ENCODE measurements at places on chromosomes 5 and 9.

GRCh38 chr5:102722931-102723330 is 32.2 kb upstream of the PAM start:
- no peak for DNase-seq

DNA sequence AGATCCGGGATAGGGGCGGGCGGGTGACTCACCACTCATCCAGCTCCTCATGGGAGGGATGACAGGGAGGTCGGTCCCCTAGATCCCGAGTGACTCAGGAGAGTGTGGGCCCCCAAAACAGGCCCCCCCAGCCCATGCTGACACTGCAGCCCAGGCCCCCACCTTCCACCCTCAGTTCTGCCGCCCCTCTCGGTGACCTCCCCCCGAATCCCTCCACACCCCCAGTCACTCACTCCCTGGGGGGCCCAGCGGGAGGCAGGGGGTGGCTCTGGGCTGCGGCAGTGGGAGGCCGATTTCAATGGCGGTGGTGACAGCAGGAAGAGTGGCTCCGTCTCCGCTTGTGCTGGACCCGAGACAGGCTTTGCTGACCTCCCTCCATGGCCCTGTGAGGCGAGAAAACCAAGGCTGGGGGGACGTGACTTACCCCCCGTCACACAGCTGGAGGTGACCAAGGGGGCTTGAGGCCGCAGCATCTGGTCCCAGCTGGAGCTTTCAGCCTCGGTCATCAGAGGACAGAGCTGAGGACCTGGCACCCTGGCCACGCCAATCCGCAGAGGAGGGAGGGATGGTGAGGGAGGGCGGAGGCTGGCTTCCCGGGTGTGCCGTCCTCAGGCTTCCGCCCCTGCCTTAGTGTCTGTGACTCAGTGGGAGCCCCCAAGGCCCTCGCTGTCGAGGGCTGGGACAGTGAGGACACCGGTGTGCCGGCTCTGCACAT is 9.0 kb downstream of the GPSM1 start:
- DNase-seq, result no peak

- no peak for DNase-seq
Measured at GRCh38 chr5:79716839-79717238, 27.2 kb downstream of the CMYA5 start.

GRCh38 chr5:116452774-116453368 is 121.8 kb downstream of the SEMA6A start:
- DNase-seq, result no peak

- DNase-seq, result no peak
Measured at GRCh38 chr9:35835216-35835632, 6.2 kb downstream of the TMEM8B start.

DNA sequence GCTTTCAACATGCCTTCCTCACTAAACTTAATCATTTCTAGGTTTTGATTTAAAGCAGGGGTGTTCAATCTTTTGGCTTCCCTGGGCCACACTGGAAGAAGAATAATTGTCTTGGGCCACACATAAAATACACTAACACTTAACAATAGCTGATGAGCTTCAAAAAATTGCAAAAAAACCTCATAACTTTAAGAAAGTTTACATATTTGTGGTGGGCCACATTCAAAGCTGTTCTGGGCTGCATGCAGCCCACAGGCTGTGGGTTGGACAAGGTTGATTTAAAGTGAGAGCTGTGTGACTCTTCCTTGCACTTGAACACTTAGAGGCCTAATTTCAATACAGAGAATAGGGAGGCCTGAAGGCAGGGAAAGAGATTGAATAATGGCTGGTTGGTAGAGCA is 598.3 kb downstream of the EFNA5 start:
- DNase-seq, result no peak

GRCh38 chr5:177478711-177479646 is 5.5 kb upstream of the DBN1 start:
- no peak for DNase-seq

GRCh38 chr5:143222287-143223231 is 180.9 kb downstream of the NR3C1 start:
- no peak for DNase-seq

DNA sequence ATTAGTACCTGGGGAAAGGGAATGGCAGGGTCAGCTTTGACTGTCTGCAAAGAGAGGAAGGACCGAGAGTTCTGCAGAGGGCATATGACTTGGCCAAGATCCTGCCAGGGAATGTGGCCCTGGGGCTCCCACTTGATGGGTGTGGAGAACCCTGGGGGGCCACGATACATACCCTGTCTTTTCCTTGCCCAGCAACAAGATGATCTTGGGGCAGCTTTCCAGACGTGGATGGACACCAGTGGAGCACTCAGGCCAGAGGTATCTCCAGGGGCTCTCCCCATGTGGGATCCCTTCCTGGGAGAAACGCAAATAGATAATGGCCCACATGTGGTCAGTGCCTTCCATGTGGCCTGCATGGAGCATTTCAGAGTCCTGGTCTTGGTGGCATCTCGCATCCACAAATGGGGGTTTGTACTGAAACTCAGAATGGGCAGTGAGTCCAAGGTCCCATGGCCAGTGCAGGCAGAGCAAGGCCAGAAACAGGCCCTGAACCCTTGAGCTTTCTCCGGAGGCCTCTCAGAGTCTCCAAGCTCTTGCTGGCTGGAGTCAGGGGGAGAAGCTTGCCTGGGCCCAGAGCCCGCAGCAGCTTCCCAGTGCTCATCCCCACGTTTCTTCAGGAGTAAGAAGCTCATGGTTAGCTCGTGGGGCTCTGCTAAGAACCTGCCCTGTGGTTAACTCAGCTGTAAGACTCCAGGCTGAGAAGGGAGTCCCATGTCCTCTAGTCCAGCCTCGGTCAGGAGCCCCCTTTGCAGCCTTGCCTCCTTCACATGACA is 18.3 kb upstream of the ORM1 start:
- DNase-seq, result no peak

DNA sequence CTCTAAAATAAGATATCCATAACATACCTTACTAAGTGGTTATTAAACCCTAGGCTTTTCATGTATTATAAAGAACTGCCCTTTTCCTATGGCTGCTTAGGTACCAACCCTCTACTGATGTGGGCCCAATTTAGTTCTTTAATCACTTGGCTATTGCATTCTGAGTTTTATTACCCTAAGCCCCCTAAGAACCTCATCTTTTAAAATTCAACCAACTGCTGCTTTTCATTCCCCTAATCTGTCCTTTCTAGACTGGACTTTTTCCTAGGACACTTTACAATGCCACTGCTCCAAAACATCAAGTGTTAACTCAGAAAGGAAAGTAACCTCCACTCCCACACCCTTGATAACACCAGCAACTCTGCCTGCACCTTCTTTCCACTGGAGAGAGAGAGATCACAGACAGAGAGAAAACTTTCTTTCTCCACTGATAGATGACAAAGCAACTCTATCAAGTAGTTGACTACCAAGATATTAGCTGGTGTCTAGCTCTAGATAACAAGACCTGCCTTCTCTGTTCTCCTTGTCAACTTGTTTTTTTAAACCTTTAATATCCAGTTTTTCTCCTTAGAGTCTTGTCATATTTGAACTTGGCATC is 27.3 kb downstream of the ELL2 start:
- DNase-seq, result no peak

- DNase-seq, result no peak
Measured at GRCh38 chr9:126050605-126050990, 276.0 kb upstream of the MVB12B start.

DNA sequence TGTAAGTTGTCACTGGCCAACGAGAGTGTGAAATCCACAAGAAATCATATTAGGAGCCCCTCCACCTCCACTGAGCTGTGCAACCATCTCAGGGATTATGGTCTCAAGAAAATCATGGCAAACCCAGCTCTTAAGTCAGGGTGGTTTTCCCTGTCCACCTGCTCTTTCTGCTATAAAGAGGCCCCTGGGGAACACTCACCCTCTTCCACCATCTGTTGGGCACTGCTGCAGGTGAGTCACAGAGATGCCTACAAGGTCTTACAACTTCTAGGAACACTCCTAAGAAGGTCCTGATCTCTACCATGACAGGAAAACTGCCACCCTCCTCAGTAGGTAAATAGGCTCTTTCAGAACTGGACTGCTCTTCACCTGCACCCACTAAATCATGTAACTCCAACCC is 61.8 kb downstream of the DRD1 start:
- no peak for DNase-seq

Data from hypothalamus (tissue), 51 donors.